Testis (tissue), 5 donors: ENCODE measurements at places on chromosomes 12 and 14. TPM values are rescaled to one million over a fixed set of nuclear protein-coding genes. Genes with fewer than 3 reads are reported as not detected.

- no peak overlapping the region for H3K4me3 ChIP-seq
- no peaks in the 10 kb centered on the region for H3K27me3 ChIP-seq
- no peak for DNase-seq
These were observed 85.7 kb downstream of the PPP2R5E start for GRCh38 chr14:63457498-63457897.

DNA sequence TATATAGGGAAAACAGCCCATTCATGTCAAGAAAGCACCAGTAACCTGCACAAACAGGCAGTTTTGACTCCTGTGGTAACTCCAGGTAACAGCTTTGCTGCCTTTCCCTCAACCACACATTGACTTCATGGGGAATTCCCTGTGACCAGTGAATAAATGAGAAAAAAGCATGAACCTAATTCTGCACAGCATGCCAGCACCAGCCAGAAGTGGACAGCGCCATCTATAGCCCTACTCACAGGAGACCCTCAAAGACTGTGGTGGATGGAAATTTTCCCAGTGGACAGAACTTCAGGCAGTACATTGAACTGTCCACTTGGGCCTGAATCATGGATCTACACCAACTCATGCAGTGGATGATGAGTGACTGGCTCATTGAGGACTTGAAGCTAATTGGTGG is 152.1 kb downstream of the SLC8A3 start:
- no peaks in the 10 kb centered on the region for H3K36me3 ChIP-seq
- H3K27me3 ChIP-seq: no peaks in the 10 kb centered on the region
- no peak overlapping the region for H3K4me3 ChIP-seq
- H3K27ac ChIP-seq: no peak overlapping the region
- DNase-seq: no peak

GRCh38 chr14:31286456-31287293 is 79.1 kb upstream of the HECTD1 start:
- no peaks in the 10 kb centered on the region for H3K27me3 ChIP-seq
- H3K4me1 ChIP-seq: no peaks in the 10 kb centered on the region
- no peaks in the 10 kb centered on the region for H3K36me3 ChIP-seq
- DNase-seq: no peak
- H3K27ac ChIP-seq: no peak overlapping the region
- no peak overlapping the region for H3K4me3 ChIP-seq

OR6C2 gene
- 0.12 TPM for total RNA-seq

- DNase-seq: no peak
- H3K4me1 ChIP-seq: no peaks in the 10 kb centered on the region
- no peak overlapping the region for H3K27ac ChIP-seq
- H3K27me3 ChIP-seq: no peaks in the 10 kb centered on the region
These were observed 612.7 kb upstream of the TBX3 start for GRCh38 chr12:115296613-115297198.

GRCh38 chr12:64304571-64304970 is 82.5 kb upstream of the KICS2 start:
- DNase-seq: no peak
- H3K36me3 ChIP-seq: no peaks in the 10 kb centered on the region
- H3K27me3 ChIP-seq: no peaks in the 10 kb centered on the region
- H3K27ac ChIP-seq: no peak overlapping the region
